Endothelial cell of umbilical vein (primary cell): ENCODE measurements at places on chromosomes 12 and 14. TPM values are rescaled to one million over a fixed set of nuclear protein-coding genes. Genes with fewer than 3 reads are reported as not detected.

C12orf54 gene
- not detected in 2 replicates for total RNA-seq

RSRC2 gene
- total RNA-seq, result 78.0 and 81.1 TPM in 2 replicates

C12orf50 gene
- total RNA-seq, result 0.30 and 0.31 TPM in 2 replicates

TNFRSF1A gene
- 84.0 and 98.2 TPM in 2 replicates for total RNA-seq

P3H3 gene
- total RNA-seq, result 76.5 and 92.6 TPM in 2 replicates

EIF2B1 gene
- 61.8 and 65.7 TPM in 2 replicates for total RNA-seq

WNT5B gene
- total RNA-seq, result not detected in 2 replicates

RDH12 gene
- total RNA-seq, result not detected in 2 replicates

TNFAIP2 gene
- 31.6 and 37.5 TPM in 2 replicates for total RNA-seq

CLMN gene
- total RNA-seq, result 8.4 and 9.6 TPM in 2 replicates

DNA sequence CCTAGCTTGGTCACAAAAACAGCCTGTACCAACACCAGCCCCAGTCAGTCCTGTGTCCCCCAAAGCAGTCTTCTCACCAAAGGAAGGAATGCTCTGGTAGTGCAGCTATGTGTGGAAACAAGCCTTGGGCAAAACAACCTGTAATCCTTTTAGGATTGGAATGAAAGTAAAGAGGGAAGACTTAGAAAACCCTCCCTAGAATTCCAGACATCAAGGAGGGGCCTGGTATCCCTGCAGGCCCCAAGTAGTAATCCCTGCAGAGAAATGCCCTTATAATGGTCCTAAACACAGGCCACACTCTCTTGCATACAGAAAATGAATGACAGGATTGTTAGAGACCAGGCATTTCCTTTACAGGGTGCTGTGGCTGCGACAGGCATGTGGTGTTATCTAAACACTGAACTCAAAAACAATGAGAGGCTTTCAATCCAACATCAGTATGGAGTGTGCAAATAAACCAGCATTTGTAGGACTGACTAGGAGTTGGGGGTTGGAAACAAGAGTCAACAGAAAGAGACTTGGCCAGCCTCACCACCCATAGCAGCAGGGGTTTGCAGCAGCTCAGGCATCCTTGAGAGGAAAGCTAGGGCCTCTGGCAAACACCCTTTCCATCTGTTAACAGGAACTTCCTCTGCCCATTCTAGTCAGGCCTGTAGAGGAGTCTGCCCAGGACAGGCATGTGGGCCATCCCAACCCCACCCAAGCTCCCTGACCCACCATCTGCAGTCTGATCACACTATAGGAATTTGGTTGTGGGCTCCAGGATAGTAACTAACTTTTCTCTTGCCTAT lies 59.1 kb downstream of the DCAF5 start:
- DNase-seq, result peak; percentile 79
- no peaks in the 10 kb centered on the region for H3K27me3 ChIP-seq
- peaks cover 29% of the 10 kb centered on the region for H3K4me1 ChIP-seq

- H3K36me3 ChIP-seq, result no peaks in the 10 kb centered on the region
- H3K27ac ChIP-seq, result no peak overlapping the region
- H3K4me3 ChIP-seq, result no peak overlapping the region
- no peaks in the 10 kb centered on the region for H3K4me1 ChIP-seq
- no peaks in the 10 kb centered on the region for H3K27me3 ChIP-seq
- no peak for DNase-seq
These were observed 108.1 kb downstream of the MDGA2 start for GRCh38 chr14:47567273-47567672.

- no peaks in the 10 kb centered on the region for H3K36me3 ChIP-seq
- H3K4me1 ChIP-seq, result no peaks in the 10 kb centered on the region
- H3K4me3 ChIP-seq, result no peak overlapping the region
- no peaks in the 10 kb centered on the region for H3K27me3 ChIP-seq
- DNase-seq, result no peak
These were observed 377.0 kb upstream of the ATP2B1 start for GRCh38 chr12:90085494-90086274.

DNA sequence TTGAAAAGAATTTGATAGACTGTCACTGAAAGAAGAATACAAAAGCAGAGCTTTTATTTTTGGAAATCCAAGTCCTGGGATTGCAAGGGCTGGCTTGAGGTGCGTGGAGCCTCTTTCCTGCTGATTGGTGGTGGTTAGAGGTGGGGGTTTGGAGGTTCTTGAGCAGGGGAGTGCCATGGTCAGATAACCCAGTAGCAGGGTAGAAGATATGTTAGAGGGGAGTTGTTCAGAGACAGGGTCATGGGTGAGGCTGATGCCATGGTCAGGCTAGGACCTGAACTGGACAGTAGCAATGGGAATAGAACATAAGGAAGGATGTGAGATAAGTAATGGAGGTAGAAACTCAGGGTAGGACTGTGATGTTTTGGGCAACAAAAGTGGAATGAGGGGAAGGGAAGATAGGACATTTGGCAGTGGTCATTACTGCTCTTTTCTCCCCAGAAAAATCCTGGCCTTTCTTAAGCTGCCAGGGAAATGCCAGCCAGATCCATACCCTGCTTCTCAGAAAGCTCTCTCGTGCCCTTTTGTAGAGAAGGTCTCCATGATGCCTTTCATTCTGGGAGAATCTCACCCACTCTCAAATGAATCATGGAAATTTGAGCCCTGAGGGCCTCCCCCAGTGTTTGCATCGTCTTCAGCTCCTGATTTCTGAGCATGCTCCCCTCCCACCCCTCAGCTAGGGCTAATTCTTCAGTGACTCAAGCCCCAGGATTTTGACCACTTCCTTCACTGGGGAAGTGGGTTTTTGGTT lies 9.5 kb downstream of the EMP1 start:
- H3K27ac ChIP-seq, result peak overlapping the region; percentile 97
- DNase-seq, result peak; percentile 92
- H3K36me3 ChIP-seq, result peaks cover 5% of the 10 kb centered on the region
- peaks cover 97% of the 10 kb centered on the region for H3K4me1 ChIP-seq

DNA sequence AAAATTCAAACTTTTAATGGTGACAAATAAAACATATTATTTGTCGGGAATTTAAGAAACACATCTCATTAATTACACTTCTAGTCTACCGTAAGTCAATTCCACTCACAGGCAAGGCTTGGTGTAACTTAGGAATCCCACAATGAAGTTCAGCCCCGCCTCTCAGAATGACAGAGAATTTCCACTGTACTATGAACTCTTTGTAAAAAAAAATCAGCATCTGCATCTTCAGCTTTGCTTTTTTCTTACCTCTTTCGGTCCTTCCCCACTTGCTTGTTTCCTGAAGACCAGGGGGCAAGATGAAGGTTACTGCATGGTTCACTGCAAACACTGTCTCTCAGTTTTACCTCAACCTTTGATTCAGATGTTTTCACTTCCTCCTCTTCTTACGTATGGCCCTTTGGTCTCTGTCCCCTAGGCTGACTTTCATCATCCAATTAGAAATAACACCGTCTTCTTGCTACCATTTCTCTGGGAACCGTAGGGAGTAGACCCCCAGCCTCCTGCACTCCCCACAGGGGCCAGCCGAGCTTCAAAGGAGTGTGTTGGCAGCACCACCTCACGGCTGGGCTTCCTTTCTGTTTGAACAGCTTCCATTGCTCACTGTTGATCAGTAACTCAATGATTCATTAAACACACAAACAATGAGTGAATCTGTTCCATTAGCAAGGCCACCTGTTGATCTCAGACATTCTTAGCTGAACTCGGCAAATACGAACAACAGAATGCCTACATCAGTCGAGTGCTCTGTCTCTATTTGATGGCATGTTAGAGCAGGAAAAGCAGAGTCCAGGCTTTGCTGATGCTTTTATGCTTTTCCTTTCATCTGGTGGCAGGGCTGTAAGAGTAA lies 343.0 kb downstream of the BMP4 start:
- no peaks in the 10 kb centered on the region for H3K36me3 ChIP-seq
- DNase-seq, result peak; percentile 13
- no peaks in the 10 kb centered on the region for H3K4me1 ChIP-seq
- H3K27me3 ChIP-seq, result peaks cover 2% of the 10 kb centered on the region

- no peak for DNase-seq
- no peaks in the 10 kb centered on the region for H3K27me3 ChIP-seq
- no peaks in the 10 kb centered on the region for H3K36me3 ChIP-seq
- H3K4me1 ChIP-seq, result no peaks in the 10 kb centered on the region
- no peak overlapping the region for H3K4me3 ChIP-seq
These were observed 70.8 kb upstream of the IFNG-AS1 start for GRCh38 chr12:67918441-67918840.

GRCh38 chr14:67004521-67004920 lies 184.7 kb upstream of the GARIN2 start:
- no peaks in the 10 kb centered on the region for H3K36me3 ChIP-seq
- H3K4me1 ChIP-seq, result no peaks in the 10 kb centered on the region
- no peak for DNase-seq
- H3K27ac ChIP-seq, result no peak overlapping the region
- H3K27me3 ChIP-seq, result no peaks in the 10 kb centered on the region

DNA sequence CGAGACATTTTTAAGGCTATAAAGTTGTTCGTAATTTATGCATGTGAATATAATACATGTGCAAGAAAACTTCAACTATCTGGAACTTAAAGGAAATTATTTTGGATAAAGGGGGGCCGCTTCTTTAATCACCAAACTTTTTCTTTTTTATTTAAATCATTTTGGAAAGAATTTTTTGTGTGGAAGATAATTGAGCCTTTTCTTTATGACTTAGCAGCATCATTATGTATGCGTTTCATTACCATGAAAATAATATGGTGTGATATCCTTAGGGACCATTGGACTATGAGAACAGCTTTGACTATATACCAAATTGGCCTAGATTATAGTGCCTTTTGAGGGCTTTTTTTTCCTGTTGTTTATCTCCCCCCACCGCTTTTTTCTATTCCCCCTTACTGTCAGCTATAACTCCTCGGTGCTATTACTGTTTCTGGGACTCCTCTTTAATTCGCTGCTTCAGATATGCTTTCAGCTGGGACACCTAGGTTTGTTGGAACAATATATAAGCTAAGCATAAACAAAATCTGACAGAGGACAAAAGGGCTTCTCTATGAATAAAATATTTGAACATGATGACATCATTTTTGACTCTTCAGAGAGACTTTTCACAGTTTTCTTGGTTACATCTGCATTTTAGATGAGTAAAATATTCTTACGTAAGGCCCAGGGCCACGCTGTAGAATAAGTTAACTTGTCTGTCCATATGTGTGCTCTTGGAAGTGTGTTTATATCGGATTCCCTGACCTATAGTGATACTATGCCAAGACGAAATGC lies 392.7 kb downstream of the NPAS3 start:
- no peaks in the 10 kb centered on the region for H3K36me3 ChIP-seq
- no peaks in the 10 kb centered on the region for H3K4me1 ChIP-seq
- no peaks in the 10 kb centered on the region for H3K27me3 ChIP-seq
- no peak overlapping the region for H3K4me3 ChIP-seq
- no peak for DNase-seq

GRCh38 chr14:80545935-80546854 lies 334.9 kb upstream of the DIO2 start:
- DNase-seq, result peak; percentile 60
- H3K4me3 ChIP-seq, result no peak overlapping the region
- H3K36me3 ChIP-seq, result no peaks in the 10 kb centered on the region
- H3K4me1 ChIP-seq, result peaks cover 8% of the 10 kb centered on the region
- H3K27ac ChIP-seq, result no peak overlapping the region

DNA sequence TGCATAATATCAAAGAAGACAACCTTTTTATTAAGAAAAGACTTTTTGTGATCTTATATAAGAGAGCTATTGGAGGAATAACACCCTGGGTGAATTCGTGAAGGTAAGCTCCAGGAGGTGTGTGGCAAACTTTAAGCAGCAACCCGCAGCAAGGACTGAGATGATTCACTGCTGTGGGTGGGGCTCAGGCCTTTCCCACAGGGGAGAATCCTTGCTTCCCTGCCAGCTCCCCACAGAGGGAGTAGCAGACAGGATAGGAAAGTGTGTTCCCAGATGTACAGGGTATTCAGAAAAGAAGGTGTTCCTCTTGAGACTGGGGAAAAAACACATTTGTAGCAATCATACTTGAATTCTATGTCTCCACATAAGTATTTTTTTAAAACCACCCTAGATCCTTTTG lies 9.2 kb downstream of the NDUFA12 start:
- DNase-seq, result no peak
- H3K27ac ChIP-seq, result no peak overlapping the region
- no peaks in the 10 kb centered on the region for H3K27me3 ChIP-seq
- peaks cover 5% of the 10 kb centered on the region for H3K36me3 ChIP-seq

- H3K27me3 ChIP-seq, result peaks cover 5% of the 10 kb centered on the region
- no peak for DNase-seq
- H3K27ac ChIP-seq, result no peak overlapping the region
- no peak overlapping the region for H3K4me3 ChIP-seq
These were observed 61.7 kb upstream of the DDX11 start for GRCh38 chr12:31011746-31012566.

GRCh38 chr14:102525929-102526497 lies 16.4 kb upstream of the ANKRD9 start:
- no peaks in the 10 kb centered on the region for H3K36me3 ChIP-seq
- no peaks in the 10 kb centered on the region for H3K27me3 ChIP-seq
- no peak overlapping the region for H3K27ac ChIP-seq
- H3K4me1 ChIP-seq, result peaks cover 28% of the 10 kb centered on the region
- no peak for DNase-seq
- H3K4me3 ChIP-seq, result no peak overlapping the region

DNA sequence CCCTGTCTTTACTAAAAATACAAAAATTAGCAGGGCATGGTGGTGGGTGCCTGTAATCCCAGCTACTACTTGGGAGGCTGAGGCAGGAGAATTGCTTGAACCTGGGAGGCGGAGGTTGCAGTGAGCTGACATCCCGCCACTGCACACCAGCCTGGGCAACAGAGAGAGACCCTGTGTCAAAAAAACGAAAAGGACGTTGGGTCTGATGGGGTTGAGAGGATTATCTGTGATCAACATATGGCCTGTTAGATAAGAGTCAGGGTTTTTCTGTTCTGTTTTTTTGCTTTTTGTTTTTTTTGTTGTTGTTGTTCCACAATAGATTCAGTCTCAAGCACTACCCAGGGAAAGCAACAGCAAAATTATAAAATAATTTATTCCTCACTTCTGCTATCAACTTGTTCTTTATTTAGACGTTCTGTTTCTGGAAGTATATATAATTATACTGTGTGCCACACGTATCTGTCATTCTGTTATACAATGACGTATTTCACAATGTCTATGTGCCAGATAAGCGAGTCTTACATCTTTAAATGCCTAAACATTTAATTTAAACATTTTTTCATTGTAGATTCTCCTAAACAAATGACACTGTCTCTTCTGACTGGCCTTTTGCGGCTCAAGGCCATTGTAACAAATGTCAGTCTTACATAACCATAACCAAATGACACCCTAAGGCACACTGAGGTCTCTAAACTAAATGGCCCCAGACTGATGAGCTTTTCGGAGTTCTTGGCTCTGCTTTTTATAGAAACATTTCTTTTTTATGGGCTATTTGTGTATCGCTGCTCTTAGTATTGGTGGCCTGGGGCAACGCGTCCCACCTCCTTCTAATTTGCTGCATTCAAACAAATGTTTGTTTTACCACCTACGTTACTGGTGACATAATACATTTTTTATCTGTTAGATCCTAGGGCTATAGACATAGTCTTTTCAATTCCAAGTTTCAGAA lies 7.2 kb upstream of the P2RX4 start:
- peaks cover 13% of the 10 kb centered on the region for H3K4me1 ChIP-seq
- H3K27me3 ChIP-seq, result no peaks in the 10 kb centered on the region
- H3K27ac ChIP-seq, result no peak overlapping the region
- H3K36me3 ChIP-seq, result no peaks in the 10 kb centered on the region
- no peak overlapping the region for H3K4me3 ChIP-seq

GRCh38 chr12:110424237-110424636 lies 20.7 kb upstream of the ANAPC7 start:
- no peak overlapping the region for H3K4me3 ChIP-seq
- H3K27ac ChIP-seq, result no peak overlapping the region
- H3K4me1 ChIP-seq, result no peaks in the 10 kb centered on the region
- no peaks in the 10 kb centered on the region for H3K36me3 ChIP-seq
